ENCODE measurements at places on chromosomes 2 and 18.

GRCh38 chr2:162067596-162067995 lies 6.4 kb downstream of the DPP4 start:
- DNase-seq: no peak

DNA sequence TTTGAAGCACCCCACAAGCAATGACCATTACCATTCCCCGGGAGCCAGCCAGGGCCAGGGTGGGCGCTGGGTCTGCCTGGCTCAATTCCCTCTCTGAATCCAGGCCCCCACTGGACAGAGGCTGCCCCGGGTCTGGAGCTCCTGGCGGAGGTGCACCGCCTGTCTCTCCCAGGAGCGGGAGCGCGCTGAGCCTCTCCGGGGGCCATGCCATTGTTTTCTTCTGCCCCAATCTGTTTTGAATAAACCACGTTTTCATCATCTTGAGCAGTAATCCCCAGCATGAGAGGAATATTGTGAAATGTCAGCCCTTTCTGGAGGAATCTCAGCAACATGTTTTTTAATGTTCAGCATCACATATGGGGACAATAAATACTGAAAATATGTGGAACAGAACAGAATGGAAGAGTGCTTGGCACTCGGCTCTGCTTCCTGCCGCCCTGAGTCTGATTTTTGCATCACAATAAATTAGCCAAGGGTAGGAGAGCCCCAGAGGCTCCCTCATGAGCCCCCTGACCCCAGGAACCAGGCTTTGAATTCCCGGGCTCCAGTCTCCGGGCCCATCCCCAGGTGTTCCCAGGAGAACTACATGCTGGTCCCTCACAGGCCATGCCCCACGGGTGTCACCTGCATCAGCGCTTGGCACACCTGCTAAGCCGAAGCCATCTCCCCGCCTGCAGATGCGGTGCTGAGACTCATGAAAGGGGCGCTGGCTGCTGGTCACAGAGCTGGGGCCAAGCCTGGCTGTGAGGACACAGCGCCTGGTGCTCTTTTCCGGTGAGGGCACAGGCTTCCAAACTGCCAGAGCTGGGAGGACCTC lies 88.8 kb downstream of the INHBB start:
- DNase-seq: no peak

DNA sequence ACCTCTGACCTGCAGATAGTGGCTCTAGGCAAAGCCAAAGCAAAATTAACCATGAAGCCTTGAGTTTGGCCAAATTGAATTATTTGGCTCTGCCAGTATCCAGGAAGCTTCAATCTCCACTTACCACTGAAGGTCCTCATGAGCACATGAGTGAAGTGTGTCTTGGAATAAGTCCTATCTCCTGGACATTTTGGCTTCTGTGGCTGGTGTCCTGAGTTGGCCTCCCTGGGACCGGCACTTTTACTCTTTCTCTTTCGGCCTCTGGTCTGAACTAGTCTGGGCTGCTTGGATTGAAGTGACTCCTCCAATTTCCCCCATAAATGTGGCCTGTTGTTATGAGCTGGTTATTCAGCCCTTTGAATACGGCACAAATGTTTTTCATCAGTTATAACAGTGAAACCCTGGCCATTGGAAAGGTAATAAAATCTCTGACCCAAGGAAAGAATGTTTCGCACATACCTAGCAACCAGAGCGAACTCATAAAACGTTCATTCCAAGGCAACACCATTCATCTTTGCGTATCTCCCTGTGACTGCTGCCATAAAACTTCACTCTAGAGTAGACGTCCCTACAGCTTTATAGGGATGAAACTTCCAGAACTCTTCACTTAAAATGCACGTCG lies 216.4 kb downstream of the LPIN1 start:
- DNase-seq: no peak

DNA sequence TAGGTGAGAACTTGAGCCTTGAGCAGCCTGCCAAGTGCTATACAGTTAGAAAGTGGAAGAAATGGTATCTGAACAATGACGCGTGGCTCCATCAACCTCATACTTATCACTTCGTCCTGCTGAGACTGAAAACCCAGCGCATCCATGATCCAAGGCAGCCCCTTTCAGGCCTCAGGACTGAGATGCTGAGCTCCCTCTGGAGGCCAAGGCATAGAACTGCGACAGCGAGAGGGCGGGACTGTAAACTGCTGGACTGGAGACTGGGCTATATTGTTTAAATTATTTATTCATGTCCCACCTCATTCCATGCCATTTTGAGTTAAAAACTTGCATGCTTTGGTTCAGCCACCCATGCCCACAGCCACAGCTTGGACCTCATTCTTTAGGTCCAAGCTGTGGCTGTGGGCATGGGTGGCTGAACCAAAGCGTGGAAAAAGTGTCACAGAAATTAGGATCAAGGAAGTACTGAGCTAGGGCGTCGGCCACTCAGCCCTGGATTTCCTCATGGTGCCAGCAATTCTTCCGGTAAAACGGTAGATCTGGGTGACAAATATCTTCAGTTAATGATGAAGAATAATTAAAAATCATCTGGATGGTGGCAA lies 195.5 kb downstream of the L3MBTL4 start:
- DNase-seq: no peak

DNA sequence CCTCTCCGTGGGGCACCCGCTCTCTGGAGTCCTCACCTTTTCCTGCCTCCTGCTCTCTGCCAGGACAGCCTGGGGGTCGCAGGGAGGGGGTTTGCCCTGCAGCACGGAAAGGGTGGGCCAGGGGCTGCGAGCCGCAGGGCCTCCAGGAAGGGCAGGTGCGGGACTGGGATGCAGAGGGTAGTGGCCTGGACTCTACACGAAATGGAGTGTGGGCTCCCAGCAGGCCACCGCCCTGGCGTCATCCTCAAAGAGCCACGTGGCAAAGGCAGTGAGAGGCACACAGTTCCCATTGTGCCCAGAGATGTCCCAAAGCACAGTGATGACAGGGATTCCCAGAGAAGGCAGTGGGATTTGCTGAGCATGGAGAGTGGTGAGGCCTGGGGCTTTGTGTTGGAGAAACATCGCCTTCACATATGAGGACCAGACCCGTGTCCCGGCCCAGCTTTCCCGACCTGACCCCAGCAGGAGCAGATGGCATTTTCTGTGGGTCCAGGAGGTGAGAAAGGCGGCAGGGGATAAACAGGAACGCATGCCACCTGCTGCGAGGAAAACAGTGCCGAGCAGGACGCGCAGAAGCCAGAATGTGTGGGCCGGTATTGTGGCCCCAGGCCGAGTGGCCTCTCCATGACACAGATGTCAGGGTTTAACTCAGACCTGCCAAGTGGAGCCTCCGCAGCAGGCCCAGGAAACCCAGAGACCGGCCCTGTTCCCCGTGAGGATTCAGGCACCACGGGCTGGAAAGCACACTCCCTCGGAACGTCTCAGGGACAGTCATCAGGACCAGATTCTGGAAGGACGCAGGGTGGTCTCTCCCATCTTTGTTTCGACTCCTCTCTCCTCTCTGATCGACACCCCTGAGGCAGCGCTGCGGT lies 855.5 kb upstream of the SALL3 start:
- no peak for DNase-seq
